NCI-H1092 (cell line): ENCODE measurements at places on chromosomes 5 and 9.
A peak's percentile ranks its signal among the peaks of the same experiment; 100 is the strongest.

DNA sequence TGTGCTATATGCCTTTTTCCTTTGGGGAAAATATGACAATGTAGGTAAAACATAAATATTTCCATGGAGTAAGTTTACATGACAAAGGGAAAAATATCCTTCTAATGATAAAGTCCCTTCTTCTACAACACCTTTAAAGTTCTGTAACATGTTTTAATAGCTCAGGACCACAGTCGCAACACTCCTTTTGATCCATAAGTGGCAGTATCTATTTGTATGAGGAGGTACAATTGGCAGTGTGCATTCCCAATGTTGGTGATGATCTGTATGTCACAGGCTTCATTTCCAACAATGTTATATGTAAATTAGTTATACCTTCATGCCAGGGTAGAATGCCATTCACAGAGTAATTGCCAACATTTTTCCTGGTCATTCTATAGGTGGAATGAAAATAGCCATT is 127.1 kb upstream of the CCNH start:
- DNase-seq = no peak

DNA sequence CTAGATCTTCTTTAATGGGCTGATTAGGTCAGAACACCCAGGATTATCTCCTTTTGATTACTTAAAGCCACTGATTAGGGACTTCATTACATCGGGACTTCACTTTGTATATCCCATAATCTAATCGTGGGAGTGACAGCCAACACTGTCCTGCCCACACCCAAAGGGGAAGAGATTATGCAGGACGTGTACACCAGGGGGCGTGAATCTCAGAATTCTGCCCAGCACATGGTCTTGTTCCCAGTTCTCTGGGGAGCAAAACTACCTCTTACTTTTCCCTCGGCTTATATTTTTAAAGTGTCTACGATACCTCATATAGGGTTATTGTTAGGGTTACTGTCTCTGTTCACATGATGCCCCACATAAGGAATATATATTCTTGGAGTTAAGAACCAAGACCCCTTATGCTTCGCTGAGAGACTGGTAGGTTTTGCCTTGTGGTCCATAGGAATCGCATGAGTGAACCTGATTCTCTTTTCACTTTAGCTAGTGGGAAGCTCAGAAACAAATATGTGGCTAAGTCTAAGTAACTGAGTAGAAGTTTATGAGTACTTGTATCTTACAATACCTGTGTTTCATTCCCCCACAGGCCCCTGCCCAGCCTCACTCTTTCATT is 192.7 kb downstream of the GNA14 start:
- peak; percentile 5 for DNase-seq

- no peak for DNase-seq
Measured at GRCh38 chr9:130446101-130446861, 1.5 kb downstream of the ASS1 start.

- no peak for DNase-seq
Measured at GRCh38 chr5:5404381-5404780, 18.1 kb upstream of the ICE1 start.

DNA sequence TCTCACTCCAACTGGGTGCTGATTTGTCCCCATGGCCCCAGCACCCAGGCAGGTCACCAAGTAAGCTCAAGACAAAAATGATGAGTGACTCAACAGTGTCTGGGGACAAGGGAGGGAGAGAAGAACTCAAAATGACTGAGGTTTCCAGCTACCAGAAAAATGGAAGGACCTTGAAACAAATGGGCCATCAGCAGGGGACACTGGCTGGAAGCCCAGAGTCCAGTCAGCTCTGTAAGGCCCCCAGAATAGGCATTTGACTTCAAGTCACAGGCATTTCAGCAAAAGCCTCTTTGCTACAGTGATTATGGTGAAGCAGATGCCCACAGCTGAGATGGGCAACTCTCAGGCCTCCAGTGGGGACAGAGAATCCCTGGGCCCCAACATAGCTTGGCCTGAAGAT is 139.0 kb upstream of the GABRP start:
- DNase-seq = no peak

GRCh38 chr5:141094481-141095262 is at the start of gene PCDHB2:
PCDHB2 (plus strand) TSS chr5:141094615; CDS start chr5:141094791, 176 bp downstream.
- DNase-seq = peak; percentile 67

GRCh38 chr5:32261198-32261597 is 51.5 kb downstream of the MTMR12 start:
- DNase-seq = no peak

DNA sequence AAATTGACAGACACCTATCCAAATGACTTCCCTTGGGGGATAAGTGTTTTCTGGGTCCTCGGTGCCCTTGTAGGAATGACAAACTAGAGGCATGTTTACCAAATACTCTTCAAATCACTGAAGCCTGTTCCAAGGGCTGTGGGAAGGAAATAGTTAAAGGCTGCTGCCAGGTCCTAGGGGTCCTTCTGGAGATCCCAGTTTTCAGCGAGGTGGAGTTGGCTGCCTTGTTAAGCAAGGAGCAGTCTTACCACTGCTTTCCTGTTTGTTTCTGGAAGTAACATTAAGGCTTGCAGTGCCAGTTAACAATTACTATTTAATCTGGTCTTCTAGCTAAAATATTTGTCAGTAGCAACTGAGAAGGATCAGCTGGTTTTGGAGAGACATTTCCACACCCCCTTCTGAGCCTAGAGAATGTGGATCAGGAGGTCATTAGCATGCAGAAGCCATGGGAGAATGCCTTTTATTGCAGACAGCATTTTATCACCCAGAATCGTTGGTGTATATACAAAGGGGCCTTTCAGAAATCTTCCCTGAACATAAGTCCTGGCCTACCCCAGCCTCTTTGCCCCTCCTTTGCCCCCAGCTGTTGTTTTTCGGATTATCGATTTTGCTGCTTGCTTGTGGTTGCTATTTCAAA is 238.8 kb downstream of the DMAC1 start:
- DNase-seq = no peak

DNA sequence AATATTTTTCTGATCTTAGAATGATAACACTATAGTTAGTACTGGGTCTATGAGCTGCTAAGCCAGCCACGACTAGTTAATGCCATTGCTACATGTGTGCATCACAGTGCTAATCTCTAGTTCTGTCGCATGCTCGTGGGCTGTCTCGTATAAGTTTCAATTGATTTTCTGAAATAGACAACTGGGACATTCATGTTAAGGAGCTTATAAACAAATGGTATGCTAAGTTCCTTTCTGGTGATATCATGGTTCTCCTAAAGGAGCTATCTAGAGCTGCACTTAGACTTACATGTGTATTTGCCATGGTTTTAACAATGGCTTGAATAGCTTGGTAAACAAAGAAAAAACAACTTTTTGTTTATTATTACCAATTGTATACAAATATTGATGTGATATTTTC is 46.2 kb downstream of the F2RL2 start:
- no peak for DNase-seq

DNA sequence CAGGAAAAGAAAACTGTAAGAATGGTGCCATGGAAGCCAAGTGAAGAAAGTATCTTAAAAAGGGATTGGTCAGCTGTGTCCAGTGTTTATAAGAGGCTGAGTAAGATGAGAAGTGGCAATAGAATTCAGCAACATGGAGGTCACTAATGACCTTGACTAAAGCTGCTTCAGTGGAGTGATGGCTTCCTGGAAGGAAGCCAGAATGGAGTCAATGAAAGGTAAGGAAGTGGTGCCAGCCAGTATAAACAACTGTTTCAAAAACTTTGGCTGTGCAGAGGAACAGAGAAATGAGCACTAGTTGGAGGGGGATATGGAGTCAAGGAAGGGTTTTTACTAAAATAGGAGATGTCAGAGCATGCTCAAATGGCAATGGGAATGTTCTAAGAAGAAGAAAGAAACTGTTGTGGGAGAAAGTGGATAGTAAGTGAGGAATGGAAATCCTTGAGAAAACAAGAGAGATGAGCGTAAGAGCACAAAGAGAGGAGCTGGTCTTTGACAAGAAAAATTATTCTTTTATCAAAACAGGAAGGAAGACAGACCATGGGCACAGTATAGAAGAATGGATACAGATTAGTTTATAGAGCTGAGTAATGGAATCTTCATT is 11.1 kb upstream of the NRG2 start:
- DNase-seq = no peak

DNA sequence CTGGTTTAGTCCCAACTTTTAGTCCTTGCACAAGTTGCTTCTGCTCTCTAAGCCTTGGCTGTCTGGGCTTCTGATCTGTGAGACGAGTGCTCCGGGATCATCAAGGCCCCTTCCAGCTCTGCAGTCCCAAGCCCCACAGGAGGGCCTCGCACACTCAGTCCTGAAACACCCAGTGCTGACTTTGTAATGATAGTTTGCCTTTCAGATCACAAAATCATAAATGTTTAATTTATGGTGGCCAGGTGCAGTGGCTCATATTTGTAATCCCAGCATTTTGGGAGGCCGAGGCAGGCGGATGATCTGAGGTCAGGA is 95.9 kb upstream of the SLC25A48 start:
- no peak for DNase-seq

- peak; percentile 20 for DNase-seq
Measured at GRCh38 chr9:121686930-121687541, 35.6 kb downstream of the DAB2IP start.

- no peak for DNase-seq
Measured at GRCh38 chr5:77599679-77600078, 38.8 kb downstream of the OTP start.

GRCh38 chr5:1186351-1187233 is 14.8 kb upstream of the SLC6A19 start:
- DNase-seq = no peak

DNA sequence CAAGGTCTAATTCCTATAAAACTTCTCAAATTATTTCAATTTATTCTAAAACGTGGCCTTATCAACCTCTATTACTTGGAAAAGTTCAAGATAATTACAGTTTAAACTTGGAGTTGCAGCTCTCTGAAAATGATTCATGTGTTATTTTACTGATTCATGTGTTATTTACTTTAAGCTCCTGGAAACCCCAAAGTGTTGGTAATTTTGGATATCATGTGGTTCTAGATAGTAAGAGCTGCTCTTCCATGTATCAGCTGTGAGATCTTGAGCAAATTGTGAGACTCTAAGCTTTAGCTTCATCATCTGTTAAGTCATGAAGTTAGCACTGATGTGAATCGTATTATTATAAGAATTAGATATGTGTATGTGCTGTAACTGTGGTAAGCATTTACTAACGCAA is 749.2 kb downstream of the TLE4 start:
- no peak for DNase-seq

DNA sequence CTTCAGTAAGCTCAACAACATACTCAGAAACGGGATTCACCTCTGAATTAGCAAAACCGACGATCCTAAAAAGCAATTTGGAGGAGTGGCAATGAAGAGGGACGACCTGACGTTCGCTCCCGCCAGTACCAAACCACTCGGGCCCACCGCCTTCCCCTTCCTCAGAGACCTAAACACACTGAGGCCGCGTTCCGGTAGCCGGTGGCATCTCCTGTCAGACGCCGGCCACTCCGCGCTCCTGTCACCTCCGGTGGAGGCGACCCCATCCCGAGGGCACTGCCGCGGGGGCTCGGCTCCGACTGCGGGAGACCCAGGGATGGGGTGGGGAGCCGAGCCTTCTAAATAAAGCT is 617 bp downstream of the PPP6C start:
- no peak for DNase-seq

DNA sequence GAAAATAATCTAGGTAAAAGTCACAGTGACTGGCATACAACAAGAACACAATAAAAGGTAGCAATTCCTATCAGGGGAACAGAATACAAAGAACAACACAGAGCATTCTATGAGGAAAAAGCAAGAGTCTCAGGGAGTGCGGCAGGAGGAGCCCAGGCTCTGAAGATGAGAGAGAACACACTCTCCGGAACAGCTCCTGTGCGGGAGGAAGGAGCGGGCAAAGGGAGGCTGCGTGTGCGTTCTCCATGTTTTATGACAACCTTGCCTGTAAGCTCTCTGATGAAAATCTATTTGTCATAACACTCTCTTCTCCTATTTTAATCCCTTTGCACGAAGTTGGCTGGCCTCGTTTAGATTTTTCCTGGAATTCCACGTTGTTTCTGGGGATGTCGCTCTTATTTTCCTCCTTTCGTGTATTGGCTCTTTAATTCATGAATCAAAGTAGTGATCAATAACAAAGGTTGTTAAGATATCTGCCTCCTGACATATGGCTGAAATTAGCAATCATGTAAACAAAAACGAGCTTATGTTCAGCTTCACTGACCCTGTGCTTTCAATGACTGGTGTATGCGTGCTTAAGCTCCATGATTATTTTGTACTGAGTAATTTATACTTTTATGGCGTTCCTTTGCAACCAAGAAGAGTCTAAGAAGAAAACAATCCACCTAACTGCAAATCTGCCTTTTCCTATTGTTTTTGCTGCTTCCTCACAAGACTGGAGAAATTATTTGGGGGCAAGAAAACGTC is 109.5 kb downstream of the MYO10 start:
- no peak for DNase-seq

DNA sequence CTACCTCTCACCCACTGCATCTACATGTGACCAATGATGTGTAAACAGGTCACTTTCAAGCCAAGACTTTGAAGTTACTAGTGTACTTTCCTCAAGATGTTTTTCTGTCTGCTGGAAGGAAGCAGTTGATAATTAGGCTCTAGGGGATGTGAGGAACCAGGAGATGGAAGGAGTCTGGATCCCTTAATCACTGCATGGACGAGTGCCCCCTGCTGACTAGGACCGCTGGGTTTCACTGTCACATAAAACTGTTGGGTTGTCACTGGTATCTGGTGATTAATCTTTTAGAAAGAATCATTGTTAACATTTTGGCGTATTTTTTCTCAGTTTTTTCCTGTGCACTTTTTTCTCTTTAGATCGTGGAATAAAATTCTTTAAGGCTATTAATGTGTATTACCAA is 79.5 kb downstream of the SREK1 start:
- DNase-seq = no peak
